ENCODE measurements at places on chromosomes 13 and 19.
A peak's percentile ranks its signal among the peaks of the same experiment; 100 is the strongest.

DNA sequence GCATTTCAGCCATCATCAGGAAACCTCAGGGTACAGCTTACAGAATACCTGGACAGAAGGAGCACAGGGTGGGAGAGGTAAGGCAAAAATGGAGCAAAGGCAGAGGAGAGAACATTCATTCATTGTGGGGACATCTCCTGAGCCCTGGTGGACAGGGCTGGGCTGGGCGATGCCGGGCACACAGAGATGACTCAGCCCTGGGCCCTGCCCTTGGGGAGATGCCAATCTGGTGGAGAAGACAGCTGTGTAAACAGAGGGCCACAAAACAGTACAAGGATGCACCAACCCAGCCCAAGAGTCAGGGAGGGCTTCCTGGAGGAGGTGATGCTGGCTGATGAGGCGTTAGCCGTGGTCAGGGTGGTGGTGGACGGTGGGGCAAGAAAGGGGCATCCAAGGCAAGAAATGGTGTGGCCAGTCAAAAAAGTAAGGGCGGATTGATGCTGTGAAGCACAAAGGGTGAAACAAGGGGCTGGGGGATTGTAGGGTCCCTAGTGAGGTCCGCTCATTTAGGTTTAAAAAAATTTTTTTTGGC lies 3.6 kb upstream of the HAS1 start:
- no peak for DNase-seq

- DNase-seq: no peak
Observed at GRCh38 chr19:4124638-4125037, 716 bp upstream of the MAP2K2 start.

DNA sequence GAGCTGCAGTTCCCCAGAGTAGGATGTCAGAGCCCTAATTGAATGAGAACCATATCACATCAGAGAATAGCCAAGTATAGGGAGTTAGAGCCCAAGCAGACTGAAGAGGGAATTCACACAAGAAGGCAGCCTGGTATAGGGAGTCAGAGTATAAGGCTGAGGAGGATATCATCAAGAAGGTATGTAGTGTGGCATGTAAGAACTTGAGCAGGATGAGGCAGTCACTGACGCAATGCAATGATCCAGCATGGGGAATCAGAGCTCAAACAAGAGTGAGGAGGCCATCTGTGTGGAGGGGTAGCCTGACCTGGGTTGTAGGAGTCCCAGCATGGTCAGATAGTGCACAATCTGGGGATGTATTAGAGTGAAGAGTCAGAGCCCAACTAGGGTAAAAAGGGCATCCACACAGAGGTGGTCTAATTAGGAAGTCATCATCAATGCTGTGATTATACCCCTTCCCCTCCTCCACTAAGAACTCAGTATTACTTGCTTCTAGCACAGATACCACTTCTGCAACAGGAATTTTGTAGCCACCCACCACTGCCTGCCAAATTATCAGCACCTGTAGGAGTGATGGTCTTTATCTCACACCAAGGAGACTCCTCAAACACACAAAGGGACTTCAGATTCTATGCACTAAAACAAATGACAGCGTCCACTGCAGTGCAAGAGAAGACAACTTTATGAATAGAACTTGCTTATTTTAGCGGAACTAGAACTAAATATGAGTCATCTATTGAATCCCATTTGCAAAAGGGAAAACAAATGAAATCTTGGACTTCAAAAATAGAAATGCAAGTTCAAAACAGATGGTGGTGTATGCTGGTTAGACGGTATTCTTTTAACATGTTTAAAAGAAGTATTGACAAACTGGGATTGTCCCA lies 107.2 kb downstream of the FNDC3A start:
- DNase-seq: no peak

DNA sequence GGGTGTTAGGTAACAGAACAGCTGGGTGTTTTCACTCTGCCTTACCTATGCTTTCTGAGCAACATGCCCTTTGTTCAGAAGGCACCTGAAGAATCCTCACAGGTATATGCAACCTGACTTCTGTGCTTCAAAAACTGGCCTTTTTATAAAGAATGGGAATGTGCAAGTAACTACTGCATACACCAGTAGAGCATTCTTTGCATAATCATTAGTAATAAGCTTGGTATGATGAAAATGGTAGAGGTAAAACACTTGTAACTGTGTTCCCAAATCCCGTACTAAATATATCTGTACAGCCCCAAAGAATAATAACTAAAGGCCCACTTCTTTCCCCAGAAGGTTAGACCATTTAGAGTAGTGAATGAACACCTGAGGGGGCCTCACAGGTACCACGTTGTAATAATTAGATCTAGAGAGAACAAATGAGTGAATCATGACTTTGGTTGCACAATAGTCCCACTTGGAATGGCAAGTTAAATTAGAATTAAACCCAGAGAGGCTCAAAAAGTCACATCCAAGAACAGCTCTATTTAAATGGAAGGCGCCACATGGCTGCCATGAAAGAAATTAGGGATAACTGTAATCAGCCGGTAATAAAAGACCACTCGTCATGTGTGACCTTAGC lies 413.9 kb downstream of the KLF12 start:
- DNase-seq: no peak

- DNase-seq: peak; percentile 30
Observed at GRCh38 chr13:94548821-94549231, 47.1 kb downstream of the TGDS start.

DNA sequence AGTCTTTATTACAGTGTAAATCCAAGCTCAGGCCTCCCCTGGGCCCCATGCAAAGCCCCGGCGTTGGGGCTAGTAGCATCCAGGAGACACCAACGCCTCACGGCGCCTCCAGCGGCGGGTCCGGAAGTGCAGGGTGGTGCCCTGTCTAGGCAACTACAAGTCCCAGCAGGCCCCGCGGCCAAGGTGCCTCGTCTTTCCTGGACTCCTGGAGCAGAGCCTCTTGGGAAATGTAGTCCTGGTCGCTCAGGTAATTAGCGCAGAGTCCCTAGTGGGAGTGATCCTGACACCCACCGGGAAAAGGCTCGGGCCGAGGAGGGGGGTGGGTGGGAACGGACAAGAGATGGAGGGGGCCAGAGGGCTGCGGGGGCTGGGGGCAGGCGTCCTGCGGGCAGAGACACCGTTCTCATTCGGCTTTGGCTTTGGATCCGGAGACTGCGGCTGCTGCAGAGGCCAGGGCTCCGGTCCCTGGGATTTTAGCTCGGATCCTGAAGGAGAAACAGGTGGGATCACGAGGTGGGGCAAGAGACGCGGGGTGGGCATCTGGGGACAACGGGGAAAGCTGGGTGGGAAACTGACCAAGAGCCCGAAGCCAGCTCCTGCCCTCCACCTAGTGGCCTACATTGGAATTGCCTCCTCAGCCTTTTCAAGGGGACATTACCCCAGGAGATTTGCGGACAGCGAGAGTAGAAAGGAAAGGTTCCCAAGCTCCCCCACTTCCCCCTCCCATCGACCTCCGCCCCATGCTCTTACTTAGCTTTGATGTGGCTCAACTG lies 11.4 kb downstream of the RTN2 start:
- DNase-seq: peak; percentile 99

- DNase-seq: no peak
Observed at GRCh38 chr19:1130771-1131717, 27.2 kb downstream of the GPX4 start.

DNA sequence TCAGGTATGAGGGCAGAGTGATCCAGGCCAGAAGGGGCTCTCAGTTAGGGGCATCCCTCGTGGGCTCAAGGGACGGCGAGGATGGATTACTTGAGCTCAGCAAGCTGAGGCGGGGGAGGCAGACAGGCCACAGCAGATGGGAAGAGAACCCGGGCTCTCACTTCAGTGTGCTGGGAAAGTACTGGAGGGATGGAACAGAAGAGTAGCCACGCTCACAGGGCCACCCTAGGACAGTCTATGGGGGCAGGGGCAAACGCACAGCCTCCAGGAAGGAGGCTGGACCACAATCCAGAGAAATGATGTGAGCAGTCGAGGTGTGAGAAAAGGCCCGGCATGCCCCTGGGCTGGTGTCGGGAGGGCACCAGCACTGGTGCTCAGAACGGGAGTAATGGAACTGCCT lies 9.2 kb downstream of the GJA3 start:
- DNase-seq: no peak

- DNase-seq: no peak
Observed at GRCh38 chr19:13794398-13794756, 866 bp upstream of the ZSWIM4 start.

- DNase-seq: no peak
Observed at GRCh38 chr13:21420706-21421105, 38.4 kb downstream of the ZDHHC20 start.

DNA sequence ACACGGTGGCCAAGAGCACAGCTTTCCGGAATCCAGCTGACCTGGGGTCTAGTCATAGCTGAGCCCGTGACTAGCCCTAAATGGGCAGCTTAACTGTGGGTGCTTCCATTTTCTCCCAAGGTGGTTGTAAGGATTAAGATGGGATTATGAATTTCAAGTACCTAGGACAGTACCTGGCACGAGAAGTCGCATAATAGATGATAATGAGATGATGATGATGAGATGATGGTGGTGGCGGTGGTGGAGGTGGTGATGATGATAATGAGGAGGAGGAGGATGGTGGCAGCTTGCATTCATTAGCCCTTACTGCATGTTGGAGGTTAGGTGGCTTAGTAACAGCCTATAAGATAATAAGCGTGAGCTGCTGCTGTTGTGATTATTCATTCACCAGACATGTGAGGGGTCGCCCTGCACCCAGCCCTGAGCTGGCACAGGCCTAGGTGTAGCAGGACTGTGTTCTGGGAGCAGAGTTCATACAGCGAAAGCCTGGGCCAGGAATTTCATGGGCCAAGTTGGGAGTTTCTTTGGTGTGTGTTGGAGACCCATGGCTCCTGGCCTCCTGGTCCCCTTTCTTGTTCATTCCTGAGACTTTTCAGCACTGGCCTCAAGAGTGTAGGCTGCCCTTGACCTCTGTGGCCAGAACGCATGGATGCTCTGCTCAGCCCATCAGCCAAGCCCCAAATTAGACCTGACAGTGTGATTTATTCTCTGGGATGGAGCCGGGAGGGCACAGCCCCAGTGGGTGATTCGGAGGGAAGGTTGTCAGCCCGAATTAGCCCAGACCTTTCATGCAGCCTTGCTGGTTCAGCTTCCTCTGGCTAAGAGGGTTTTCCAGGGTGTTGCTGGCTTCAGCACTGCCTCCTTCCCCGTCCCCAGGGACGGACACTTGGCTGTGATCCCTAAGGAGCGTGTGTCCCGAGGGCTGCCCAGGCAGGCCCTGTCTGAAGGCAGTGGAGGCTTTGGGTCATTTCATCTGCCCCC lies 128.8 kb downstream of the SIPA1L3 start:
- no peak for DNase-seq

- no peak for DNase-seq
Observed at GRCh38 chr19:36449059-36449670, 30.7 kb upstream of the ZFP82 start.

- DNase-seq: no peak
Observed at GRCh38 chr19:44627631-44628030, 14.3 kb downstream of the IGSF23 start.

DNA sequence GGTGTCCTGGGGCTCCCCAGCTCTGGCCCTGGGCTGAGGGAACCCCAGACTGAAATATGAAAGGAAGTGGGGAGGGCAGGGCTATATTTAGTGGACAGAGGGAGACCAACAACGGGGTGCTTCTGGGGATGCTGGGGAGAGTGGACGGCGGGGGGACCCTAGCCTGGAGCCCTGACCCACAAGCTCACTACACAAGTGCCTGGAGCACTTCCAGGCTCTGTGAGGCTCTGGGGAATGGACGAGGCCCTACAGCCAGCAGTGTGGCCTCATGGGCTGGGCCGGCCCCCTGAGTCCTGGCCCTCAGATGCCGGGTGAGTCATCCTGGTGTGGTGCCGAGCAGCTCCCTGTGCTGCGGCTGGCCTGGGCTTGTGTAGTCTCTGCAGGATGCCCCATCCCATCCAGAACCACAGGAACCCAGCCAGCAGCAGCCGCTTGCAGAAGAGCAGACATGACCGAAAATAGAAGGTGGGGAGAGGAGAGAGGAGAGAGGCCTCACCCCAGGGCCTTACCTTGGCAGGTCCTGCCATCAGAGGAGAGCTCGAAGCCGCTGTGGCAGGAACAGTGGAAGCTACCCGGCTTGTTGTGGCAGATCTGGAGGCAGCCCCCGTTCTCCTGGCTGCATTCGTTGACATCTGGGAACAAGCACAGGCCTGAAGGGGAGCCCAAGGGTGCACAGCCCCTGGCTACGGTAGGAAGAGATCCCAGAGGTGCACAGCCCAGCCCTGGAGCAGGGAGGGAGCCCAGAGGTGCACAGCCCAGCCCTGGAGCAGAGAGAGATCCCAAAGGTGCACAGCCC lies 26.1 kb downstream of the GAS6 start:
- no peak for DNase-seq

GRCh38 chr19:13190781-13191540 lies 40.8 kb downstream of the IER2 start:
- no peak for DNase-seq

DNA sequence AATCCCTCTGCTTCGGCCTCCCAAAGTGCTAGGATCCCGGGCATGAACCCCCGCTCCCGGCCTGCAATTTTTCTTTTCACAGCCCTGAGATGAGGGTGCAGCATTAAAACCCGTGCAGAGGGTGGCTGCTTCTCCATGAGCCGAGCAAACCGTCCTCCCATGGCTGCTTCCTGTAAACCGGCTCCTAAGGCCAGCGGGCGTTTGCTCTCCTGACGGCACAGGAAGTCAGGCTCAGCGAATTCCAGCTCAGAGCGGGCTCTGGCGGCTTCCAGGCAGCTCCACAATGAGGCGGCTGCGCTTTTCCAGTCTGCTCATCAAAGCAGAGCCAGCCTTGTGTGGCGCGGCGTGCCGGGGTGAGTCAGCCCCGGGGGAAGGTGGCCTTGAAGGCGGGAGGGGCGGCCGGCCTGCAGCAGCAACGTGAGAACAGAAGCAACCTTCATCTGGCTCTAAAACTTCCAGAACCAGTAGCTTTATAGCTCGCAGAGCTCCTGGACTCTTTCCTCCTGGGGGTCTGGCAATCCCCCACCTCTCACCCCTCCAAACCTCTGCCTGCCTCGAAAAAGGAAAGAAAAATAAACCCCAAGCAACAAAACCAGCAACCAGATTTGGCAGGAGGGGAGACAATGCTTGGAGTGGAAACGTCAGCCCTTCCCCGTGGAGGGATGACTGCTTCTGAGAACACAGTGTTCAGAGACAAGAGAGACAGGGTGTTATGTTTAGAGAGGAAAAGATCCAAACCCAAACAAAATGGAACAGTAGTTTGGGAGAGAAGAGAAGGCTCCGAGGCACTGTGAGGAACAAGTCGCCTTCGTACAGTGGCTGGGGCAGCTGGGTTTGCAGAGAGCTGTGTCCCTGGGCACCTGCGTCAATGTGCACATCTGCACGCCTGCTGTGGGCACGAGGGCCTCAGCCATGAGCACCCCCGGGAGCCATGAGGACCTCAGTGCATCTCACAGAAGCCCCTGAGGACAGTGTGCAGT lies 67.8 kb downstream of the GADD45B start:
- peak; percentile 56 for DNase-seq

GRCh38 chr13:114080739-114081561 lies 51.5 kb downstream of the RASA3 start:
- DNase-seq: no peak

GRCh38 chr13:99955747-99956472 lies 15.7 kb downstream of the ZIC5 start:
- no peak for DNase-seq

DNA sequence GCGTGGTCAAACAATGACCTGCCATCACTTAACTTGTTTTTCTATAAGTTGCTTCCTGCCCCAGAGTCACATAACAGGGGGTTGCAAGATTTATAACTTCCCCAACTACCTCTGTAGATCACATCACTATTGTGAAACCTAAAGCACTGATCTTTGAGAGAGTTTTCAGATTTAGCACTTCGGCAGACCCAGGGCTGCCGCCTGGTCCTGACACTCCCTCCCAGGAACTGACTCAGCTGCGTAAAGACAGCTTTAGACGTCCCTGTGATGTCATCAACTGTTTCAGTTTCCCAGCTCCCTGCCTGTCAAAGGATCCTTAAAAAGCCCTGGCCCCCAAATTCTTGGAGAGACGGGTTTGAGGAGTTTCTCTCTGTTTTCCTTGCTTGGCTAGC lies 33.3 kb downstream of the IGFL2 start:
- DNase-seq: no peak
